ENCODE measurements at places on chromosomes 3 and 15.
A peak's percentile ranks its signal among the peaks of the same experiment; 100 is the strongest.

DNA sequence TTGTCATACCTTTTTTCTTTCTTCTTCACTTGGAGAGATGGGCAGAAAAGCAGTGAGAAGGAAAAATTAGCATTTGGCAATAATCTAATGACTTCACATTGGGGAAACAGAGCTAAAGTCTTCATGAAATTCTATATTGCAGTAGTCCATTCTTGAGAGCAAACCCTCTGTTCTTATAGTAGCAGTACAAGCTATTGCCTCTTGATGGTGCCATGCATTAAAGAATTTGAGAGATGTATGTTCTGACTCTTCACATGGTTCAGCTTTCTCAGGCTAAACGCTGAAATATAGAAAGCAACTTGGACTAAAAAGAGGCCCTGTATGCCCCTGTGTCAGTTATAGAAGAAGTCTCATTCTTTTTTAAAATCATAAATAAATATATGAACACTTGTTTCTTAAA lies 36.0 kb downstream of the PHLDB2 start:
- peak; percentile 87 for DNase-seq

- peak; percentile 65 for DNase-seq
These were observed 92.7 kb downstream of the LRRC28 start for GRCh38 chr15:99343881-99344551.

DNA sequence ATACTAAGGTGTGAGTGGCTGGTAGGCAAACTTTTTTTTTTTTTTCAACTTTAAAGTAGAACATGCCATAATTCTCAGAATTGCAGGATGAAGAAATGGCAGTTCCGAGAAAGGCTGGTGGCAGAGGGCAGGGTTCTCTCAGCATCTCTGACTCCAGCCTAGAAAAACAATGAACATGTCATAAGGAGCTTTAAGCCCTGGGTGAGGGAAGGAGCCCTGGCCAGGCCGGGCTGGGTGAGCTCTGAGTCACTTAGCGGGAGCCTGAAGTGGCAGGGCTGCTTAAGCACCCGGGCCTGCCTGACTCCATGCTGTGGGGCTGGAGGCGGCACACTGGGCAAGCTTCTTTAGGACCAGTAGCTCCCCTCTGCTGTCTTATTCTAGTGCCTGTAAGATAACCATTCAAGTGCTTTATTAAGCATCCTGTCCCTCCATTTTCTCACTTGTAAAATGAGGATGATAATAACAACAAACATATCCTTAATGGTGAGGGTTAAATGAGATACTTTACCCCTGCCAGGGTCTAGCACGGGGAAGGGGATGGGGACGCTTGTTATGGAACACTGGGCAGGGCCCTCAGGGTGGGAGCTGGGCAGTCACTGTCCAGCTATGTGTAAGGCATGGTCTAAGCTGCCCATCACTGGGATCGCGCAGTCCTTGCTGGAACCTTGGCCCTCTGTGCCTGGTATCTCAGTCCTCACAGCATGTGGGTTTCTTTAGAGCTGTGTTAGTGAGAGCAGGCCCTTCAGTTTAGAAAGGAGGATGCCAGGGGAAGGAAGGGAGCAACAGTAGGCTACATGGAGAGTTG lies 18.4 kb downstream of the SMAD6 start:
- no peak for DNase-seq

GRCh38 chr15:92714077-92714476 lies 58.5 kb upstream of the FAM174B start:
- DNase-seq: peak; percentile 20

DNA sequence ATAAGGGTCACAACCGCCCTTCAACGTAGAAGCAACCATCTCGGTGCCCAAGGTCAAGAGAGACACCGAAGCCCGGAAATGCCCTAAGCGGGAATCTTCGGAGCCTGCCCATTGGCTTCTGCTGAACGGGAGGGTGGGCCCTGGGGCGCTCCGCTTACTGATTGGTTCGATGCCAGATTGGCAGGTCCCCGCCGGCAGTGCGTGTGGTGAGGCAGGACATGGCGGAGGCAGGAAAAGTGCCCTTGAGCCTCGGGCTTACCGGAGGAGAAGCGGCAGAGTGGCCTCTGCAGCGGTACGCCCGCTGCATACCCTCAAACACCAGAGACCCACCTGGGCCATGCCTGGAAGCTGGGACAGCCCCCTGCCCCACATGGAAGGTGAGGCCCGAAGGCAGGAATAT lies at the start of gene REC114:
Gene REC114 (plus strand): TSS at position 197 of the 400 bp plus-strand sequence. CDS start 22 bp downstream, at position 219.
- DNase-seq: no peak

GRCh38 chr3:94405258-94406035 lies 342.6 kb downstream of the NSUN3 start:
- no peak for DNase-seq

GRCh38 chr3:15451216-15452113 lies 24.1 kb downstream of the EAF1 start:
- DNase-seq: no peak

DNA sequence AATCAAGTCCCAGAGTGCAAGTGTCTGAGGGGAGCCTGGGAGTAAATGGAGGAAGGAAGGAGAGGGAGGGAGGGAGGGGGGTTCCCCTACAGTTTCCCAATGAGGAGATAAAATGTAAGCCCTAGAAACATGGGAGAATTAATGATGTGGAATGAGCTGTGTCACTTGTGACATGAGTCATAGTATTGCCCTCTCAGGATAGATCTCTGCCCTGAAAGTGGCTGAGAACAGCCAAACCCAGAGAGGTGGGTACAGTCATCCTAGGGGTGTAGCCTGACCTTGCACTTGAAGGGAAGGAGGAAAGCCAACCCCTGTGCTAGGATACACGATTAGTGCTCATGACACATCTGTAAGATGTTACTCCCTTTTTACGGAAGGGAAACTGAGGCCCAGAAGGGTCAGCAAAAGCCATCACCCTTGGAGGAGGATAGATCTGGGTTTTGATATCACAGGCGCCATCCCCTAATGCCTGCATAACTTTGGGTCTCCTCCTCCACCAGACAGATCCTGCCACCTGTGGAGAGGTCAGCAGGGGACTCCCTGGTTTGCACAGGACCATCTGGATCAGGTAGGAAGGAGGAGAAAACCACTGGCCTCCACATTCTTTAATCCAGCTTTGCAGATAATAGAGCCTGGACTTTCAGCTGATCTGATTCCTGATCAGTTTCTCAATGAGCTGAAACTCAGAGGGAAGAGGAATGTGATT lies 23.1 kb upstream of the USP3 start:
- no peak for DNase-seq

GRCh38 chr15:68341760-68342725 lies 64.5 kb downstream of the FEM1B start:
- no peak for DNase-seq

DNA sequence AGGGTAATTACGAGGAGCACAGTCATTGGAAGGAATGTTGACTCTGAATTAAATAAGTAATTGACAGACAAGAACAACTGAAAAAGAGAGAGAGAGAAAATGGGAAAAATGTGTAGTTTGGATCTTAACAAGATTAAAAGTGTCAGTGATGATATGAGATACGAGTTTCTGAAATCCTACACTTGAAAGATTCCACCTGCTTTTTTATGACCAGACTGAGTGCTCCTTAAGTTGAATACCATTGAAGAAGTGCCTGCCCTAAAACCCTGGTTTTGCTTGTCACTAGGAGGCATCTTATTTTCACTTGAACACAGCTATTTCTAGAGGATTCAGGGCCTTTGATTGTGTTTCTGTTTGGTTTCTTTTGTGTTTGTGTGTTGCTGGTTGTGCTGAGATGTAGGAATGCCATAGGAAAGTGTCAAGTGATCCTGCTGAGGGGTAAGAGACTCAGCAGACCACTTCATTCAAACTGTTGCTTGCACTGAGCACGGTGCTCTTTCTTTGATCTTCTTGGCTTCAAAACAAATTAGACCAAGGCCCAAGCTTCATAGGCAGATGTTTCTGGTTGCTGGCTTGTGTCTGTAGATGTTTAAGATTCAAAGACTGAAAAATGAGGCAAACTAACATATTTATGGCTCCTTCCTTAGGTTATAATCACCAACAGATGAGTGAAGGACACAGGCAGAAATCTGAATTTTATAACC lies 17.2 kb upstream of the ABHD10 start:
- DNase-seq: no peak

- DNase-seq: no peak
These were observed 99.7 kb downstream of the LSM3 start for GRCh38 chr3:14278265-14278798.

GRCh38 chr3:15342246-15342645 lies 9.9 kb upstream of the SH3BP5 start:
- DNase-seq: no peak

GRCh38 chr15:39290711-39291435 lies 290.0 kb upstream of the THBS1 start:
- no peak for DNase-seq

GRCh38 chr3:29568355-29568754 lies 287.5 kb downstream of the RBMS3 start:
- peak; percentile 14 for DNase-seq

- no peak for DNase-seq
These were observed 46.7 kb upstream of the CCDC50 start for GRCh38 chr3:191282251-191283185.

- DNase-seq: no peak
These were observed 54.8 kb downstream of the NMD3 start for GRCh38 chr3:161275919-161276318.

DNA sequence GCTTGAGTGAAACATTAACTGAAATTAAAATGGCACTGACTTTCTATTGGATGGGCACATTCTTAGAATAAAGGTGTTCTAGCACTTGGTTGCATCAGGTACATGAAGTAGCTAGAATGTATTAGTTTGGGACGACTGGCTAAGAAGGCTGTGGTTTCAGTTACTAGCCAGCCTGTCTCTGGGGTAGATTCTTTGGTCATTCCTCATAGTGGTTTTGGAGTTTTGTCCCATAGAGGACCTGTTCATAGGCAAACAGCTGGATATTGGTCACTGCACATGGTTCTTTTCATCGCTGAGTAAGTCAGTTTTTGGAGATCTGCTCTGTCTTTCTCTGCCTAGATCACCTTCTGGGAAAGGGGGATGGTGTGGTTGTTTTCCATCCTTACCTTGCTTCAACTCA lies 55.3 kb downstream of the ADAMTSL3 start:
- no peak for DNase-seq

DNA sequence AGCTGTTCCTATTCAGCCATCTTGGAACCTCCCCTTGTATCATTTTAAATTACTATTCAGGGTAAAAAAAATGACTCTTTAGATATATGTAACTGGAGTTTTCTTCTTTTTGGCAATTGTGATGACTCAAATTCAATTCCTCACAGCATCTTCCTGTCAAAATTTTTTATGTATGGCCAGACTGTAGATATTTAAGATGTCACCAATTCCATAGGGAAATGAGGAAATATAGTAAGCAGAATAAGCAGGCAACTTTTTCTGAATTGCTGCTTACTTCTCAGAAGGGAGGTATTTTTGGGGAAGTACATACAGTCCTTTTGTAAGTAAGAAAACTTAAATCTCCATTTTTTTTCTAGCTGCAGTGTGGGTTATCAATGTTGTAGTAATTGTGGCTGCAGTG lies 28.8 kb downstream of the EAF2 start:
- DNase-seq: no peak

DNA sequence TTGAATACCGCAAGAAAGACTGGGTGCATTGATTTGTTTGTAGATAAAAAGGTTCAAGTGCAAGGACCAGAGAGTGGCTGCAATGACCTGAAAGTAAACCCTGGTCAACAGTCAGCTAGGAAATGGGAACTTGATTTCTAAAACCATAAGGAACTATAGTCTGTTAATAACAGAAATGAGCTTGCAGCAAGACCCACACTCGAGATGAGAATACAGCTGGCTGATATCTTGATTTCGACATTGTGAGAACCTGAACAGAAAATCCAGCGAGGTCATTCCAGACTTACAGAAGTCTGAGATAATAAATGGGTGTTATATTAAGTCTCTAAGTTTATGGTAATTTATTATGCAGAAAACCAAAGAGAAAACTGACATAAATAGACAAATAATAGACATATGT lies 177.3 kb downstream of the NFKBIZ start:
- DNase-seq: peak; percentile 25

DNA sequence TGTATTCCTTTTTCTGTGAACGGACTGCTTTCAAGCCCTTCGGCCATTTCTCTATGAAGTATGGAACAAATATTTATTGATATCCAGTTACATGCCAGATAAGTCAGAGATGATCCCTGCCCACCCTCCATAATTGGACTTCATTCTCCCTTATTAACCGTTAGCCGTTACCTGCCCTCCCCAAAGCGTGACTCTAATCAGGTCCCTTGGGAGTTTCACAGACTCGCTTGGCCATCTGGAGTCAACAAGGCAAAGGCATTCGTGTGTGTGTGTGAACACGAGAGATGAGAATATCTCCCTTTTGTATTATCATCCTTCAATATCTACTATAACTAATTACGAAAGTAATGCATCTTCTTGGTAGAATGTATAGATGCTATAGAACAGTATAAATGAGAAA lies 314.5 kb downstream of the TLE3 start:
- no peak for DNase-seq

DNA sequence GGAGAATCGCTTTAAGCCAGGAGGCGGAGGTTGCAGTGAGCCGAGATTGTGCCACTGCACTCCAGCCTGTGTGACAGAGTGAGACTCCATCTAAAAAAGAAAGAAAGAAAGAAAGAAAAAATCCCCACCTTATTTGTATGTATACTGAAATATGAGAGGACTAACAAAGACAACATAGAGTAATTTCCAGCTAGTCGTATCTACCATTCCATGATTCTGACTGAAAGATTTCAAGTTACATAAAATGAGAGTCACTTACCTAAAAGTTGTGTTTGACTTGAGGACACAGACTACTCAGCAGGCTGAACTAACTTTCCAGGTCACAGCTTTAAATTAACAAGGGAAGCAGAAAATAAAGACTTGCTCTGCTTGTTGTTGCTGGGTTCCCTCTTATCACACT lies 18.8 kb upstream of the PRKCI start:
- DNase-seq: no peak

- DNase-seq: no peak
These were observed 5.9 kb downstream of the PDCD10 start for GRCh38 chr3:167728632-167729323.

DNA sequence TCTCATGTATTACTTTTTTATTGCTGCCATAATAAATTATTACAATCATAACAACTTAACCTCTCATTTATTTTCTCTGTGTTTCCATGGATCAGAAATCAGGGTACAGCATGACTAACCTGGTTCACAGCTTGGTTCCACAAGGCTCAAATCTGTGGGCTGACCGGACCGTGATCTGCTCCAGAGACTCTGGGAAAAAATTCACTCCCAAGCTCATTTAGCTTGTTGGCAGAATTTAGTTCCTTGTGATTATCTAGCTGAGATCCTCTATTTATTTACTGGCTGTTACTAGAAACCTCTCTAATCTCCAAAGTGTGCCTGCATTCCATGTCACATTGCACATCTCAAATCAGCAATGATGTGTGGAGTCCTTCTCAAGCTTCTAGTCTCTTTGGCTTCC lies 386.6 kb downstream of the DIPK2A start:
- no peak for DNase-seq

DNA sequence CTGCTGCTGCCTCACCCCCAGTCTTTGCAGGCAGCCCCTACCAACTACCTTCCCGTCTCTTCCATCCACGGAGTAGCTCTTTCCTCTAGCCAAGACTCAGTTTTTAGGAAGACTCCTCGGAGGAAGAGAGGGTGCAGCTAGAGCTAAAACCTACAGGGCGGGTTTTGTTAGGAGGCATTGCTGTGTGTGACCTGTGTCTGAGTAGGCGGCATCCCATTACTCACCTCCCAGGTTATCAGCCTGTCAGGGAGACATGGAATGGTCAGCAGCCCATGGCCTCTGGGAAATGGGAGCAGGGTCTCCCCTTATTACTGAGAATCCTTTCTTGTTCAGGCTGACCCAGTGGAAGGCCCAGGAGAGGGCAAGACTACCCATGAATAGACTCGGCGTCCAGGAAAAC lies 43.8 kb upstream of the FGD5 start:
- DNase-seq: no peak

Data from pons (tissue), 1 donor.